AG08396 (cell line): ENCODE measurements at places on chromosomes 3 and 15.
A peak's percentile ranks its signal among the peaks of the same experiment; 100 is the strongest.

GRCh38 chr3:61117045-61117898, 134.0 kb downstream of the FHIT start:
- no peak for DNase-seq

DNA sequence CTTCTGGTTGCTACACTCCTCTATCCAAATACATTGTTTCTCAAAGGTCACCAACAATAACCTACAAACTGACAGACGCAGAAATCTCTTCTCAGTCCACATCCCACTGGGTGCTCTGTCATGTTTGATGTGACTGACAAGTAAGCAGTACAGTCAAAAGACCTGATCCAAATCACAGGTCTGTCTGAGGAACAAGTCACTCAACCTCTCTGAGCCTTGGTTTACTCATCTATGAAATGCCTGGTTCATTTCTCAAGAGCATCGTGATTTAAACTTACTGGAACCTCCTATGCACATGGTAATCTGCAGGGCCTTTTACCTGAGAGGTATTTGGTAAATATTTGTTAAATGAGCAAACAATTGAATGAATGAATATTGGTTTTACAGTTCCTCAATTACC, 5.5 kb downstream of the LRRC31 start:
- no peak for DNase-seq

DNA sequence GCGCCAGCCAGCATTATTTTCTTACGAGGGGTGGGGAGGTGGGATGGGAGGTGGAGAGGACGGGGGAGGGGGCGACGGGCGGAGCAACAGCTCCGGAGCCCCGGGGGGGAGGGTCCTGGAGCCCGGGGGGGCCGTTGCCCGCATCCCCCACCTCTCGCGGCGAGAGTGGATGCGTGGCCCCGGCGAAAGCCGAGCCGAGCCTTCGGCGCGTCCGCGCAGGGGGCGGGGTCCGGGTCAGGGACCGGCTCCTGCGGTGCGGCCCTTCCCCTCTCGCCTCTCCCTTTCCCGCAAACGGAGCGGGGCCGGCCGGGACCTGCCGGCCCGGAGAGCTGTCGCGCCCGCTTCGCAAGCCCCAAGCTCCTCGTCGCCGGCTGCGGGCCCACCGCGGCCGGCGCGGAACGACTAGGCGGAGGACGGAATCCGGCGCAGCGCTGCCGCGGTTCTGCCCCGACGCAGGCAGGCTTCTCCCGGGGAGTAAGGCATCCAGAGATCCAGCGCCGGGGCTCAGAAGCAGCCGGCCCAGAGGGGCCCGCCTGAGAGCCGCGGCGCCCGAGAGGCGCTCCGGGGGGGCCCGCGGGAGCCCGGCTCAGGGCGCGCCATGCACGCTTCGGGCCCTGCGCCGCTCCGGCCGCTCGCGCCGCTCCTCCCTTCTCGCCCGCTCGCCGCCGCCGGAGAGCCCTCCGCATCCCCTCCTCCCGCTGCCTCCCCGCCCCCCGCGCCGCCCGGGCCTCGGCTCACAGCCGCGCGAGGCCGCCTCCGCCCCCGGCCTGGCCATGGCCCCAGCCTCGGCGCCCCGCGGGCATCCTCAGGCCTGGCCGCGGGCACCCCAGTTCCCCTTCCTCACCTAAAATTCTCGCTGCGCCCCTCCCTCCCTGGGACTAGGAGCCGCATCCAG, 459 bp upstream of the ADCY5 start:
- DNase-seq: peak; percentile 72

DNA sequence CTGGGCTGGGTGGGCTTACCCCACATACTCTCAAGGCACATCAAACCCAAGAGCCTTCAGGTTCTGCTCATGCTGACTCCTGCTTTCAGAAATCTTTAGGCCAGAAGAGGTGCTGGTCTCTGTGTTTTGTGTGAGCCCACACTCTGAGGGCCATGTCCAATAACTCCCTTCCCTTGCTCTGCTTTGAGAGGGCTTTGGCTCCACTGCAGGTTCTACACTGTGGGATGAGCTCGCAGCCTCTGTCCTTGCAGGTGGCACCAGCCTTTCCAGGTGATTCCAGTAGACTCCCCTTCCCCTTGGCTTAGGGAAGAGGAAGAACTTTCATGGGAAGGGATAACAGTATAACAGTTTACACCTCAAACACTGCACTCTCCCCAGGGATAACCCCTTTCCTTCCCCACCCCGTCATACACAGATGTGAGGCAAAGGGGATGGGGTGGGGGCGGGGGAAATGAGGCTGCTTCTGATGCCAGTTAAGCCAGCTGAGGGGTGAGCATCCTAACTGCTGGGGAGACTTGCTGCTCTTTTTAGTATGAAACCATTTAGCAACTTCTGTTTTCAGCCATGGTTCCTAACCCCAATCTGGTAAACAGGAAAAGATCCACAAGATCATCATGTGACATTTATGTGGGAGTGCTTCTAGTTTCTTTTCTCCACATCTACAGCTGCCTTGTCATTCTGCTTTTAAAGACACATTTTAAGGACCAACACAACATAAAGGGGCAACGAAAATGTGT, 262.4 kb downstream of the SLC9A9 start:
- no peak for DNase-seq
